Peyer's patch (tissue), 4 donors: ENCODE measurements at places on chromosomes 1 and 21.

DNA sequence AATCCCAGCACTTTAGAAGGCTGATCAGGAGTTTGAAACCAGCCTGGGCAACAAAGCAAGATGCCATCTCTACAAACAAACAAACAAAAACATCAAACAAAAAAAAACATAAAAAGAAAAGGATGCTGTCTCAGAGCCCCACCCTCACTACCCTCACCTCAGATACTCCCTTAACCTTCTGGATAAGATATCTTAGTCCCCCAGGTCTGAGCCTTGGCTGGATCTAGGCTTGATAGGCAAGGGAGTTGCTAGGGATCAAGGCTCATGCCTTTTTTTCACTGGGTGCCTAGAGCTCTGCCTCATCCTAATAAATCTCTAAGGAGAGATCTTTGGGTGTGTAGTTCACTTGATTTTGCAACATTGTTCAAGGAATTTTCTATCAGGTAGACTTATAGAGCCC is 7.4 kb downstream of the HDAC1 start:
- H3K36me3 ChIP-seq: peaks cover 24% of the 10 kb centered on the region
- no peak overlapping the region for H3K4me3 ChIP-seq
- no peaks in the 10 kb centered on the region for H3K27me3 ChIP-seq
- no peaks in the 10 kb centered on the region for H3K4me1 ChIP-seq

- no peaks in the 10 kb centered on the region for H3K27me3 ChIP-seq
- H3K36me3 ChIP-seq: no peaks in the 10 kb centered on the region
- no peak overlapping the region for H3K27ac ChIP-seq
- H3K4me1 ChIP-seq: no peaks in the 10 kb centered on the region
These were observed 169.6 kb downstream of the TGFB2 start for GRCh38 chr1:218514689-218515088.

DNA sequence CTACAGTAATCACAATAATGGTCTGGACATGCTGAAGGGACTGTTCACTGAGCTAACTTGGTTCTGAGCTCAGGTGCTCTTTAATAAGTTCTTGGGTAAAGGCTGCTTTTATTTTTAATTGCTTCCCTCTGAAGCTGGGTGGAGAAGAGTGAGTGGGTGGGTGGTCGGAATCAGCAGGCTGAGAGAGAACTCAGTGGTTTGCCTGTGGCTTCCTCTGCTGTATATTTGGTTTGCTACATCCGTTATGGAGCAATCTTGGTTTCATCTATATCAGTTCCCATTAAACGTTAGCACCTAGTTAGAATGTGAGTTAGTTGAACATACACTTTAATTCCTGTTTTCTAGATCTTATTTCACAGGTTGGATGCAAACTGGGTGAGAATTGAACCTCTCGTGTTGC is 23.3 kb downstream of the CNIH4 start:
- no peak overlapping the region for H3K4me3 ChIP-seq
- H3K27ac ChIP-seq: peak overlapping the region; percentile 23
- no peaks in the 10 kb centered on the region for H3K27me3 ChIP-seq
- H3K36me3 ChIP-seq: no peaks in the 10 kb centered on the region
- H3K4me1 ChIP-seq: no peaks in the 10 kb centered on the region

DNA sequence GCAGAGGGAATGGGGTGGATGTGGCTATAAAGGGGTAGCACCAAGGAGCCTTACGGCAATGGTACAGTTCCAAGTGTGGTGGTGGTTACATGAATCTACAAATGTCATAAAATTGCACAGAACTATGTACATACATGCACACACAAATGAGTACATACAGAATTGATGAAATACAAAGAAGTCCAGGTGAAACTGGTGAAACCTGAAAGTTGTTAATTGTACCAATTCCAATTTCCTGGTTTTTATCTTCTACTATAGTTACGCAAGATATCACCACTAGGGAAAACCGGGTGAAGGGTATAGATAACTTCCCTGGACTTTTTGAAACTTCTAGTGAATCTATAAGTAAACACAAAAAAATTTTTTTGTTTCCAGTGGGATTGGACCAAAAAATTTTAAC is 18.9 kb downstream of the HSF2BP start:
- H3K36me3 ChIP-seq: no peaks in the 10 kb centered on the region
- H3K27ac ChIP-seq: no peak overlapping the region
- H3K4me1 ChIP-seq: no peaks in the 10 kb centered on the region
- no peak for DNase-seq

GRCh38 chr1:17278996-17279830 is 28.8 kb upstream of the PADI4 start:
- no peaks in the 10 kb centered on the region for H3K4me1 ChIP-seq
- DNase-seq: peak; percentile 8
- no peak overlapping the region for H3K27ac ChIP-seq
- no peaks in the 10 kb centered on the region for H3K36me3 ChIP-seq
- H3K4me3 ChIP-seq: no peak overlapping the region

DNA sequence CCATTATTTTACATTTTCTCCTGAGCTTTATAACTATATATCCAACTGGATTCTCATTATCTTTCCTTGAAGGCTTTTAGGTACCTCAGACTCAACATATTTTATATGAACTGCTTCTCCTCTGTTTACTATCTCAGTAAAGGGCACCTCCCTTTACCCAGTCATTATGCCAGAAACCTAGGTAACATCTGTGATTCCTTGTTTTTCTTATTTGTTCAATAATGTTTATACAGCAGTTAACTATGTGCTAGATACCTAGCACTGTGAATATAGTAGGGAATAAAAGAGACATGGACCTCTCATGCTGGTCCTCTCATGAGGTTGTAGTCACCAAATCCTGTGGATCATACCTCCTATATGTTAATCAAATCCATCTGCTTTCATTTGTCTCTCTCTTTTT is 25.6 kb downstream of the PPP1R12B start:
- H3K36me3 ChIP-seq: no peaks in the 10 kb centered on the region
- DNase-seq: no peak
- H3K4me1 ChIP-seq: no peaks in the 10 kb centered on the region
- no peak overlapping the region for H3K4me3 ChIP-seq
- no peaks in the 10 kb centered on the region for H3K27me3 ChIP-seq

- H3K27ac ChIP-seq: no peak overlapping the region
- H3K27me3 ChIP-seq: no peaks in the 10 kb centered on the region
- DNase-seq: no peak
- H3K36me3 ChIP-seq: no peaks in the 10 kb centered on the region
- H3K4me3 ChIP-seq: no peak overlapping the region
These were observed 28.0 kb upstream of the PRKAA2 start for GRCh38 chr1:56617141-56617540.

DNA sequence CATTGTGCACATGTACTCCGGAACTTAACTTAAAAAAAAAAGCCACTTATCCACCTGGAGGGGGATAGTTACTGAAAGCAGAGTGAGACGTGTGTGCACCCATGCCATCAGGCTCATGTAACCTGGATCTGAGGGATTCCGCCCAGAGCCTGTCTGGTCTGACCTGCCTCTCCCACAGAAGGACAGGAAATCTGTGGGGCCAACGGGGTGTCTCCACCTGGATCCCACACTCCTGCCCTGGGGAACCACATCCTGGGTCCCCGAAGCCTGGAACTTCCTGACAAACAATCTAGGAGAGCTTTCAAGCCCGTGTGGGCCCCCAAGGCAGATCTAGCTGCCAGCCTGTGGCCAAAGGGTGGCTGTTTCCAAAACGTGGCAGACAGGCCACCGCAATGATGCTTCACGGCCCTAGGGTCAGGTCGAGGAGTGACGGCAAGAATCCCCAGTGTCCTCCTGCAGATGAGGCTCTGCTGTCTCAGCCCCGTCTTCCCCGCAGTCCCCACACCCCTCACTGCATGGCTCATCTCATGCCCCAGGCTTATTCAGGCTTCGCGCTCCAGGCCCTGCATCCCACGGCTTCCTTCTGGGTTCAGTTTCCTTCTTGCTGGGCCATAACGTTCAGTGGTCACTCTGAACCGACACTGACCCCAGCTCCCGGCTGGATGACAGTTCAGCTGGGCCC is 21.0 kb upstream of the PCBP3 start:
- no peak overlapping the region for H3K4me3 ChIP-seq
- H3K27ac ChIP-seq: no peak overlapping the region
- peak; percentile 37 for DNase-seq
- H3K36me3 ChIP-seq: no peaks in the 10 kb centered on the region
- no peaks in the 10 kb centered on the region for H3K4me1 ChIP-seq

DNA sequence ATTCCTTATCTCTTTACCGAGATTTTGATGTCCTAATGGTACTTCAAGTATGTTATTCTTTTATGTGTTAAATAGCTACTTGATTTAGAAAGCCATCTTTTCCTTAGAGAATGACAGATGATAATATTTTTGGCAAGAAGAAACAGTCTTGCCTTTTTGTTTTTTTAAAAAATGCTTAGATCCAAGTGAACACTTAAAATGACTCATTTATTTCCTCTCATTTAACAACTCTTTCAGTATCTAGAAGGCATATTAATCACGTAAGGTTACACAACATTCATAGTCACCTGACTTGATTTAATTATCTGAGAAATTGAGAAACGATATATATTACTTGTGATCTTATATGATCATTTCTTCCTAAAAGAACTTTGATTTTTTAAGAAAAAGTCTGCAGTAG is 52.4 kb downstream of the SUCO start:
- H3K4me3 ChIP-seq: no peak overlapping the region
- H3K27me3 ChIP-seq: no peaks in the 10 kb centered on the region
- no peaks in the 10 kb centered on the region for H3K4me1 ChIP-seq
- H3K36me3 ChIP-seq: peaks cover 18% of the 10 kb centered on the region

DNA sequence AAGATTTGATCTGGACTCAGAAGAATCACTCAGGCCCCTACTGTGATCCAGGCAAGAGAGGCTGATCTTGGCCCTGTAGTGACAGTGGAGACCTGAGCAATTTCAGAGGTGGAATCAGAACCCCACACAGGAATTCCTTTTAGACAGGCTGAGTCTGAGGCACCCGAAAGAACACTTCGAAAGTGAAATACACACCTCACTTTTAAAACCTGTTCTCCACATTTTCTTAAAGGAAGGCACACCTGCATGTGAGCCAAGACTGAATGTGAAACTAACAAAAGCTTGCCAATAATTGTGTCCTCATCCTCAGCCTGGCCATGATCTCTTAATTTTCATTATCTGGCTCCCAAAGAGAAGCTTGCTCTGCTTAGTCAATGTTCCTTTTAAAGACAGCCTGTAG is 32.2 kb downstream of the SIPA1L2 start:
- no peak overlapping the region for H3K4me3 ChIP-seq
- H3K4me1 ChIP-seq: no peaks in the 10 kb centered on the region
- H3K36me3 ChIP-seq: no peaks in the 10 kb centered on the region
- no peak overlapping the region for H3K27ac ChIP-seq
- DNase-seq: no peak

- no peak overlapping the region for H3K27ac ChIP-seq
- no peak for DNase-seq
- no peaks in the 10 kb centered on the region for H3K36me3 ChIP-seq
- no peaks in the 10 kb centered on the region for H3K27me3 ChIP-seq
- no peak overlapping the region for H3K4me3 ChIP-seq
- H3K4me1 ChIP-seq: peaks cover 7% of the 10 kb centered on the region
These were observed 4.6 kb downstream of the BOLA1 start for GRCh38 chr1:149903836-149904491.

GRCh38 chr1:46687921-46688509 is 16.4 kb downstream of the TEX38 start:
- DNase-seq: no peak
- H3K27me3 ChIP-seq: no peaks in the 10 kb centered on the region
- H3K27ac ChIP-seq: peak overlapping the region; percentile 24
- H3K36me3 ChIP-seq: peaks cover 74% of the 10 kb centered on the region
- H3K4me1 ChIP-seq: peaks cover 5% of the 10 kb centered on the region

- no peaks in the 10 kb centered on the region for H3K4me1 ChIP-seq
- H3K27ac ChIP-seq: no peak overlapping the region
- no peaks in the 10 kb centered on the region for H3K36me3 ChIP-seq
- DNase-seq: no peak
- H3K4me3 ChIP-seq: no peak overlapping the region
These were observed 647.5 kb upstream of the CHRM3 start for GRCh38 chr1:238738892-238739291.

DNA sequence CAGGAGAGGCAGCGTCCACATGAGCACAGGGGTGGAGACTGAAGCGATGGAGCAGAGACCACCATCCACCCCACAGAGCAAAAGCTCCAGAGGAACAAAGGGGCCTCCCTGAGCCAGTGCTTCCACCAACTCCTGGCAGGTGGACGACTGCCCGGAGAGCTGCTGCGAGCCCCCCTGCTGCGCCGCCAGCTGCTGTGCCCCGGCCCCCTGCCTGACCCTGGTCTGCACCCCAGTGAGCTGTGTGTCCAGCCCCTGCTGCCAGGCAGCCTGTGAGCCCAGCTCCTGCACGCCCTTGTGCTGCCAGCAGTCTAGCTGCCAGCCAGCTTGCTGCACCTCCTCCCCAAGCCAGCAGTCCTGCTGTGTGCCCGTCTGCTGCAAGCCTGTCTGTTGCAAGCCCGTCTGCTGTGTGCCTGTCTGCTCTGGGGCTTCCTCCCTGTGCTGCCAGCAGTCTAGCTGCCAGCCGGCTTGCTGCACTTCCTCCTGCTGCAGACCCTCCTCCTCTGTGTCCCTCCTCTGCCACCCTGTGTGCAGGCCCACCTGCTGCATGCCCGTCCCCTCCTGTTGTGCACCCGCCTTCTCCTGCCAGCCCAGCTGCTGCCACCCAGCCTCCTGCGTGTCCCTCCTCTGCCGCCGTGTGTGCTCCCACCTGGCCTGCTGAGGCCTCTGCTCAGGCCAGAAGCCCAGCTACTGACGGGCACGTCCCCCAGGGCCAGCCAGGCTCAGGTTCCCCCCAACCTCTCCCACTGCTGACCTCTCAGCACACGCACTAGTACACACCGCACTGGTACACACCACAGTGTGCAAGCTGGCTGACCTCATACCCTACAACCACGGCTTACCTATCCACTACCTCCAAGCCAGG is 5.4 kb downstream of the KRTAP10-12 start:
- no peak for DNase-seq
- no peak overlapping the region for H3K4me3 ChIP-seq
- H3K36me3 ChIP-seq: no peaks in the 10 kb centered on the region
- peaks cover 7% of the 10 kb centered on the region for H3K27me3 ChIP-seq
- no peak overlapping the region for H3K27ac ChIP-seq

DNA sequence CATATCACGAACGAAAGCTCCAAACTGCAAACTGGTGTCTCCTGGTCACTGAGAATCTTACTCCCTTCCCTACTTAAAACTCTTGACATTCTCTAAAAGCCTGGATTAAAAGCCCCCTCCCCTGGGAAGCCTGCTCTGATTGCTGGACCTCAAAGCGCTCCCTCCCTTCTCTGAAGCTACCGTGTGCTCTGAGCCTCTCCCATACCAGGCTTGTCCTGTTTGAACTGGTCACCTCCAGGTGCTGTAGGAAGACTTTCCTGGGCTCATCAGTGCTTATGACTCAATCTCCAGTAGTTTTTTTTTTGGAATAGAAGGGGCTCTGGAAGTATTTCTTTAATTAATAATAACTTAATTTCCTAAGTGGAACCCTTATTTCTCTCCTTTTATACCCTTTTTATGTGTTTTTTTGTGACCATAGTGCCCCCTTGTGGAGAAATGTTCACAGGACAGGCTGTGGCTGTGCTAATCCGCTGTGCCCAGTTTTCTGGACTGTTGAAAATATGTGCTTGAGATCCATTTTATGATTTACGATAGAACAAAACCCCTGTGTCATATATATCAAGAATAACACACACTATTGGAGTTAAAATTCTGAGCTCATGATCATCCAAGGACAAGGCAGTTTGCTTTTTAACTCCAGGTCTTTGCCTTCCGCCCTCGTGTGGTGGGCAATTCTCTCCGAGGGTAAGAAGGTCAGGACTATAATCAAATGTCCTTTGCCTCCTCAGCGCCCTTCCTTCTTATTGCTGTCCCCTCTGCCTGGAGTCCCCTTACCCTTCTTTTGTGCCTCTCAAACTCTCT is 16.9 kb downstream of the MTARC1 start:
- peak overlapping the region; percentile 22 for H3K27ac ChIP-seq
- H3K4me1 ChIP-seq: no peaks in the 10 kb centered on the region
- no peaks in the 10 kb centered on the region for H3K36me3 ChIP-seq
